ENCODE measurements at places on chromosomes 4 and X. TPM values are rescaled to one million over a fixed set of nuclear protein-coding genes. Genes with fewer than 3 reads are reported as not detected.

DNA sequence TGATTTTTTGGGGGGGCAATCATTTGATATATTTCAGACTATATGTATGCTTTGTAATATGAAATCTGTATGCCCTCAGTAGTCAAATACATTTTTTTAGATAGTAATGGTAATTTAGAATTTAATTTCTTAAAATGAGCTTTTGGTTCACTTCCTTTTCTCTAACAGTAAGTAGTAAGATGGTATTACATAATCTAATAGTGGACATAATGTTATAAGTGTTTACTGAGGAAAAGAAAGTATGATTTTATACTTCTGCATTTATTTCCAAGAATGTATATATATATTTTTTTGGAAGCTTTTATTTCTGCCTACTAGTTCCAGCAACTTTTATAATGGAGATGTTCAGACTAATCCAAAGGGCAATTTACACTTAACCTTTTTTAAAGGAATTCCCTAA, 1450.7 kb upstream of the TENM3 start:
- DNase-seq, result no peak

MID2 gene
- total RNA-seq, result 21.6 TPM

DNA sequence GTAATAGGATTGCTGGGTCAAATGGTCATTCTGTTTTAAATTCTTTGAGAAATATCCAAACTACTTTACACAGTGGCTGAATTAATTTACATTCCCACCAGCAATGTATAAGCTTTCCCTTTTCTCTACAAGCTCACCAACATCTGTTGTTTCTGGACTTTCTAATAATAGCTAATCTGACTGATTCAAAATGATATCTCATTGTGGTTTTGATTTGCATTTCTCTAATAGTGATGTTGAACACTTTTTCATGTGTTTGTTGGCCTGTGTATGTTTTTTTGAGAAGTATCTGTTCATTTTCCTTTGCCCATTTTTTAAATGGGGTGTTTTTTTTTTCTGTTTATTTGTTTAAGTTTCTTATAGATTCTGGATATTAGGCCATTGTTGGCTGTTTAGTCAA, 659.0 kb upstream of the GNPDA2 start:
- DNase-seq, result no peak

GRCh38 chr4:79298027-79298426, 27.8 kb downstream of the NAA11 start:
- DNase-seq, result no peak

DNA sequence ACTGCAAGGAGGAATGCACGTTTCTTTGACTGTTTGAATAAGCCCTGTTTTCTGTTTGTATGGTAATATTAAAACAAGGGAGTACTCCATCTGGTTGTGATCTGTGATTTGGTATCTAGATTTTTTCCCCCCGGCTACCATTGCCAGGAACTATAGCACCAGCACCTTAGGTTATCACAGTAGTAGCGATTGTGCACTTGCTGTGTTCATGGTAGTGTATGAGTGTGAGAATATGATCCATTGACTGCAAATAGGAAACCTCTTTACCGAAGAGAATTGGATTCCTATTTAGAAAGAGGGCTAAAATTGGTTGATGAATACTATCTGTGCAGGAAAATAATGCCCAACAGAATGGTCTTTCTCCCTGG, 69.9 kb downstream of the LARP7 start:
- DNase-seq, result no peak

DNA sequence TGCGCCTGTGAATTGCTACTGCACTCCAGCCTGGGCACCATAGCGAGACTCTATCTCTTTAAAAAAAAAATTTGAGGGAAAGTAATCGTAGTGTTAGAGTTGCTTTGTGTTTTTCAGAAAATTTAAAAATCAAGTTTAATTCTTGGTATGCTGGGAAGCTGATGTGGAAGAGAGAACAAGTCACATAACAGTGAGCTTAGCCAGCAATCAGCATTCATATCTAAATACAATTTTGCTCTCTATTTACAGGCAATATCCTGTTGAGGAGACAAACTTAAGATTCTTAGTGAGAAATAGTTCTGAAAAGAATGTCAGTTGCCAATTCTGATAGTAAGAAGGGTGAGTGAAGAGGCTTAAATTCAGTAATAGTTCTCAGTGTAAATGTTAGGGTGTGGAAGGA, 9.6 kb upstream of the NDUFC1 start:
- DNase-seq, result no peak

Measured in psoas muscle (tissue), 8 donors.